ENCODE measurements at places on chromosomes 3 and 15.

- DNase-seq, result peak; percentile 62
These were observed 35.2 kb downstream of the GAP43 start for GRCh38 chr3:115658337-115659181.

GRCh38 chr15:80455051-80455648 lies 51.0 kb downstream of the ARNT2 start:
- no peak for DNase-seq

DNA sequence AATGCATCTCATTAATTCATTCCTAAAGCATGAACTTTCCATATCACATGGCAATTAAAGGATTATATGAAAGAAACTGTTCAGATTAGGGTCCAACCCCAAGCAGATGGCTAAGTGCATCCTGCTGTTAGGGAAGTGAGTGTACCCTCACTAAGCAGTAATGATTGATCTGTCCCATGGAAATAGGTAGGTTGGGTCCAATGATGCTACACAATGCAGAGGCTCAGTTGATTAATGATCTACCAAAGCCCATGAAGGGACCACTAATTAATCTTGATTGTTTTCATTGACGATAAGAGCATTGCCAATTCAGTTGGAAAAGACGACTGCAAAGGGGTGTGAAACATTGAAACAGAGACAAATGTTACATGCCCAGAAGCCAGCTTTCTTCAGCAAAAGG lies 194.5 kb upstream of the LRTM1 start:
- no peak for DNase-seq

GRCh38 chr3:146117406-146118285 lies 43.3 kb downstream of the PLOD2 start:
- DNase-seq, result no peak

- no peak for DNase-seq
These were observed 675.2 kb downstream of the AGBL1 start for GRCh38 chr15:86754846-86755245.

GRCh38 chr15:75203017-75203907 lies 1.6 kb downstream of the C15orf39 start:
- no peak for DNase-seq

GRCh38 chr3:162491952-162492351 lies 995.3 kb downstream of the OTOL1 start:
- no peak for DNase-seq

DNA sequence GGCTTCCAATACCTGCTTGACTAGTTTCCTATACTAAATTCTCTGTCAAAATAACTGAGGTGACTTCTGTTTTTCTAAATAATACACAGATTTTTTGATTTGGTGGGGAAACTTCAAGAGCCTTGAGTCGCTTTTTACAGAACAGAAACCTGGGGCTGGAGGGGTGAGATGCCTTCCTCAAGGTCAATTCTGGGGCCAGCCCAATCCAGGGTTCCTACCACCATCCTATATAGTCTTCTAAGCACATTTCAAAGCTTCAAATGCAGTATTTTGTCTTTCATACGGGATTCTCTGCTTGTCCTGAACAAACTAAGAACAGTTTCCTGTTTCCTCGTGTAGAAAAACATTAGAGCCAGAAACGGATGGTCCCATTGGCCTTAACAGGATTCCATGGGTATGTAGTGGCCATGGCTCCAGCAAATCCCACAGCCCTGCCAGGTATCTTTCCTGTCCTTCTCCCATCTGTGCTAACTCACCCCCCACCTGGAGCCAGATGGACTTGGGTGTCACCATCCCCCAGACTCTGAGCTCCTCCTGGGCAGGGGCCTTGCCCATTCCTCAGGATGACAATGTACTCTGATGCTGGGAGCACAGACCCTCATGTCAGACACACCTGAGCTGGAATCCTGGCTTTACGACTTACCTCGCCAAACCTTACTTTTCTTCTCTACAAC lies 146.9 kb downstream of the KLF13 start:
- no peak for DNase-seq

DNA sequence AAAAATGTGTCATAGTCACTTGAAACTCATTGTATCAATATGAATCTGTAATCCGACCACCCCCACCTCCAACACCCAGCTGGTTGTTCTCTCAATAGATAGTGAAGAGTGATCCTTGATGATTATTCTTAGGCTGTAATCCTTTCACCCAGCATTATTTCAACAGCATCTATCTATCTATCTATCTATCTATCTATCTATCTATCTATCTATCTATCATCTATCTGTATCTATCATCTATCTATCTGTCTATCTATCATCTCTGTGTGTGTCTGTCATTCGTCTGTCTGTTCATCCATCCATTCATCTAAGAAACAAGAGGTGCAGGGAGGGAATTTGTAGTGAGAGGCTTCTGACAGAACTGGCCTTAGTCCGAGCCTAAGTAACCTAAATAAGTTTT lies 78.7 kb upstream of the IGSF10 start:
- DNase-seq, result no peak

GRCh38 chr3:113985541-113985940 lies 37.7 kb downstream of the ZDHHC23 start:
- DNase-seq, result no peak

DNA sequence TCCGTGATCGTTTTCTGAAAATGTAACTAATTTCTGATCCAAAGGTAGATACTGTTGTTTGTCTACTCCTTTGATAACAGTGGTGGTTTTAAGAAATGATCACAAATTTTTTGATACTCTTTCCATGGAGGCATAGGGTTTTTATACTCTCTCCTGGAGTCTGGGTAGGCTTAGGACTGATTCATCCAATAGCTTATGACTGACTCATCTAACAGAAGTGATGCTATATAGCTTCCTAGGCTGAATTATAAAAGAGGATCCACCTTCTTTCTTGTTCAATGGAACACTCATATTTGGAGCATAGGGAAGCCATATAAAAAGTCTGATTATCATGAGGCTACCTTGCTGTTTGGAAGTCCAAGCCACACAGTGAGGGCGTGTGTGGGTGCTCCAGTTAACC lies 84.3 kb downstream of the CHST2 start:
- DNase-seq, result no peak

DNA sequence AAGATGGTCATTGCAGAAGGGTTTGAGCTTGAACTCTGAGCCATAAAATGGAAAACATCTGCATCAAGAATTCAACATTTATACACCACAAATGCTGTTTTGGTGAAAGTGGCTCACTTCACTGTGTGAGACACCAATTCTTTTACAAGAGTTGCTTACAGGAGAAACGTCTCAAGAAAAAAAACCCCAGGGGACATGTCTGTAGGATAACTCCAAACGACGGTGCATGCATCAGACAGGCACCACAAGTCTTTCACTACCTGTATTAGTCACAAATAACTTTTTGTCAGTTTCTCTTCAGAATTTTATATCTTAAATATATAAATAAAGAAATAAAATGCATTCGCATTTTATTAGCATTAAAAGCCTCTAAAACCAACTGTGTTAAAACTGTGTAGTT lies 164.3 kb downstream of the EFHB start:
- DNase-seq, result no peak

- no peak for DNase-seq
These were observed 88.7 kb downstream of the GABRG3 start for GRCh38 chr15:27059610-27060202.

GRCh38 chr15:70528270-70528706 lies 235.1 kb downstream of the UACA start:
- peak; percentile 74 for DNase-seq

- DNase-seq, result no peak
These were observed 257.0 kb downstream of the LSAMP start for GRCh38 chr3:116188231-116188785.

DNA sequence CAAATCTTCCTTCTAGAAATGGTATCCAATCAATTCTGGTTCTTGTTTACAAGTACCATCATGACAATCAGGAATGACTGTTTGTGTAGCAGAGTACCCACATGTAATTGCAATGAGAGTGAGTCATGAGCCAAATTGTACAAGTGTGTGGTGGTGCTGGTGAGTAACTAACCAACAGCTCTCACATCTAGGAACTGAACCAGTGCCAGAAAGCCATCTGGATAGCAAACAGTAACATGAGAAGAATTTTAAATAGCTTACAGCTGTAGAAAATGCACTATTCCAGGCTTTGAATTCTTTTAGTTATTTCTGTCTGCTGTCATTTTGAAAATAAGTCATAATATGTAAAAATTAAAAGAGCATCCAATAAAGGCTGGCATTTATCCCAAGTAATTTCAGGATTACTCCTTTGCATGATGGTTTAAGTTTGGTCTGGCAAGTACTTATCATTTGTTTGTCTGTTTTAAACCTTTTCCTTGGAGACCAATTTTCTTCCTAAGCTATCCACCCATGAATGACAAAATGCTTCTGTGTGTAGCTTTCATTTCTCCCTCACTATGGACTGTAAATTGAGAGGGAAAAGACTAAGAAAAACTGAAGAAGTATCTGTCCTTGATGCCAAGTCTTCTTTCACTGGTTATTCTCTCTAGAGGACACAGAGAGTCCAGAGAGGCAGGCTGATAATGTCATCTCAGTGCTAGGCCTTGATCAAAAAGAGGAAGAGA lies 60.0 kb downstream of the PIK3CB start:
- peak; percentile 12 for DNase-seq

- DNase-seq, result no peak
These were observed 54.1 kb downstream of the LEO1 start for GRCh38 chr15:51917493-51917892.

DNA sequence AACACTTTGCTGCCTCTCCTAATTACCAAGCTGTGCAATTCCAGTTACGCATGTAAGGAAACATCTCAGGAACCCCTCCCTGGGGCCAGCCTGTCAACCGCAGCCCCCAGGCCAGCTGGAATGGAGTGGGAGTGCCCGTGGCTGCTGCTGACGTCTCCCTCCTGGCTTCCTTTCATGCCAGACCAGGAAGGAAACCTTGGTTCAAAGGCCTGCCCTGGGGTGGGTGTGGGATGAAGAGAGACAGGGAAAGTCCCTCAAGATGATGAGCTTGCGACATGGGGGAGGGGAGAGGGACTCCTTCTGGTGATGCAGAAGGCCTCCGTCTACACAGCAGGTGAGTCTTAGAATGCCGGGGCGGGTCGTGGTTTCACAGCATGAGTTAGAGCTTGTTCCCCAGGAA lies 11.4 kb upstream of the CYP11A1 start:
- DNase-seq, result no peak

GRCh38 chr3:32781211-32781968 lies 36.4 kb upstream of the TRIM71 start:
- DNase-seq, result peak; percentile 34

DNA sequence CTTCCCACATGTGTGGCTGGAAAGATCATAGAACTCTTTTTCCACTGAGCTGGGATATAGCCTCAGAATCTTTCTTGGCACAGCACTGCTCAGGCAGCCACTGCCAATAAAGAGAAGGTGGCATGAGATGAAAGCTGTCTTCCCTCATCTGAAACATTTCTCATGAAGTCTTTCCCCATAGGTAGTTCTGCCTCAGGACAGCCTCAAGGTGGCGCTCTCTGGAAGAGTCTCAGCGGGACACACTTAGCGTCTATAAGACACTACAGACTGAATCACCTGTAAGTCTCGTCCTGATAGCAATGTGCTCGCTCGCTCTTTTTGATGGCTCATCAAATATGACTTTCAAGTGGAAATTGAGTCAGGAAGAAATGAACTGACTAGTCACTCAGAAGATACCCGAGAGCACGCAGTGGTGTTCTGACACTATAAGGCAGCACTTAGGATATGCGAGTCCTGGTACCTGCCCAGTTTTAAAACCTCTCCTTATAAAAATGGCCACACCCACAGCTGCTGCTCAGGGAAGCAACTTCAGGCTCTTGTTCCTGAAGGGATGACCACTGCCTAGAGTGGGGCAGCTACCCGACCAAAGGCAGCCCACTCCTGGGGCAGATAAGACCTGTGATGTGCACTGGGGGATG lies 269.5 kb downstream of the SUCLG2 start:
- no peak for DNase-seq

GRCh38 chr3:133271539-133271938 lies 128.3 kb upstream of the BFSP2 start:
- DNase-seq, result no peak

DNA sequence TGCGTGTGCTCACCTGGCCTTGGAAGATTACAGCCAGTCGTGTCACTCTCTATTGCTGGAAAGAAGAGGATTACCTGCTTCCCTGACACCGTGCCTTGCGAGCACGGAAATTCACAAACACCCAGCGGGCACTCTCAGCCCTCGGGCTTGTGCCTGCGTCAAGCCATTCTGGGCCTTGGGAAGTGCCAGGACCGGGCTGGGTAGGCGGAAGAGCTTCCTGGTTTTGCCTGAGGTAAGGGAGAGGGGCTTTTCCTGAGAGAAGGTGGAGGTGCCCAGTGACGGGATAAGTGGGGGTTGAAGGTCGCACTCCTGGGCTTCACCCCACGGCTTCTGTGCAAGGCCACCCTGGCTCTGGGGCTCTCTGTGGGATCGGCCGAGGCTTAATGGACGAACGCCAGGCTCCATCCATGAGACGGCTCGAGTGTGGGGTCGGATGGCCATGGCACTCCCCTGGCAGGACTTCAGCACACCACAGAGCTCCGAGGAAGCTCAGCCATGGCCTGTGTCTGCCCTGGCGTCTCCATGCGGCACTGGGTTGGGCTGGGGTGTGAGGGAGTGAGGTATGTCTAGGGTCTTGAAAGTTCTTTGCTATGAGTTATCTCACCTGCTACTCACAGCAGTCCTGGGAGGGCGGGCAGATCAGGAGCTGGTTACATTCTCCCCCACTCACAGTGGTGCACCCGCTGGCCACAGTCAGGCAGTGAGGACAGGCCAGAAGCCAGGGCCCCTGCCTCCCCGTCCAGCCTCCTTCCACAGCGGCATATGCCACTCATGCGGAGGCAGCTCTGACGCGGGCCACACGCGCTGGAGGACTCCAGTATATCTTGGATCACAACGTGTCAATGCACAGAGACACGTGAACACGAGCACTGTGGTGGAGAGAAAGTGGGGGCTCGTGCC lies 209.0 kb downstream of the XXYLT1 start:
- DNase-seq, result no peak

DNA sequence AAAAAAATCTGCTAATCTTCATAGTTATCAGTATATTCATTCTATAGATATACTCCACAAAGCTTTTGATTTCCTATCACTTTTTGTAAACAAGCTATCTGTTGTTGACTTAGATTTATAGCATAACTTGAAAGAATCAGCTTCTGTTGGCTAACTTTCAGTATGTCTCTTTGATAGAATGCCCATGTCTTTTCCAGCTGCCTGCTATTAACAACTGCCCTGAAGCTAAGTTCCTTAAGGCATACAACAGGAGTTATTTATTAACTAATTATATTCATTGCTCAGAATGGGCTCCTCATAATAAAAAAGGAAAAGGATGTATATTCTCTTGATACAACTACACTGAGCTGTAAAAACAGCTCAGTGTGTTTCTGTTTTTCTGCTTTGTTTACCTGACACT lies 293.9 kb downstream of the TUSC7 start:
- no peak for DNase-seq

GRCh38 chr3:182276512-182276911 lies 516.8 kb upstream of the ATP11B start:
- no peak for DNase-seq

DNA sequence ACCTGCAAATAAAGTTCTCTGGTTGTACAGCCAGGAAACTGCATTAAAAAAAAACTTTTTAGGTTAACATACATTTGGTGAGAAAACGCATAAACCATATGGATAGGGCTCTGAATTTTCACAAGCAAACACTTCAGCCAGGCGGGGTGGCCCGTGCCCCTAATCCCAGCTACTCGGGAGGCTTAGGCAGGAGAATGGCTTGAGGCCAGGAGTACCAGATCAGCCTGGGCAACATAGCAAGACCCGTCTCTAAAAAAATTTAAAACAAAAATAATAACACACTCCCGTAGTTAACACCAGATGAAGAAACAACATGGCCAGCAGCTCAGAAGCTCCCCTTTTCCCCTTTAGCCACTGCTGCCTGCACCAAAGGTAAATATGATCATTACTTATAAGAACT lies 3.2 kb upstream of the RPL14 start:
- no peak for DNase-seq

Measured in CD4-positive, alpha-beta T cell treated with Interleukin-6 at 100 ng/mL for 8 hours (primary cell).